Mammary epithelial cell (primary cell): ENCODE measurements at places on chromosomes 6 and 20. TPM values are rescaled to one million over a fixed set of nuclear protein-coding genes. Genes with fewer than 3 reads are reported as not detected.

The APCDD1L gene
- polyA plus RNA-seq, result 2.7 TPM

The SCGN gene
- not detected for polyA plus RNA-seq

DNA sequence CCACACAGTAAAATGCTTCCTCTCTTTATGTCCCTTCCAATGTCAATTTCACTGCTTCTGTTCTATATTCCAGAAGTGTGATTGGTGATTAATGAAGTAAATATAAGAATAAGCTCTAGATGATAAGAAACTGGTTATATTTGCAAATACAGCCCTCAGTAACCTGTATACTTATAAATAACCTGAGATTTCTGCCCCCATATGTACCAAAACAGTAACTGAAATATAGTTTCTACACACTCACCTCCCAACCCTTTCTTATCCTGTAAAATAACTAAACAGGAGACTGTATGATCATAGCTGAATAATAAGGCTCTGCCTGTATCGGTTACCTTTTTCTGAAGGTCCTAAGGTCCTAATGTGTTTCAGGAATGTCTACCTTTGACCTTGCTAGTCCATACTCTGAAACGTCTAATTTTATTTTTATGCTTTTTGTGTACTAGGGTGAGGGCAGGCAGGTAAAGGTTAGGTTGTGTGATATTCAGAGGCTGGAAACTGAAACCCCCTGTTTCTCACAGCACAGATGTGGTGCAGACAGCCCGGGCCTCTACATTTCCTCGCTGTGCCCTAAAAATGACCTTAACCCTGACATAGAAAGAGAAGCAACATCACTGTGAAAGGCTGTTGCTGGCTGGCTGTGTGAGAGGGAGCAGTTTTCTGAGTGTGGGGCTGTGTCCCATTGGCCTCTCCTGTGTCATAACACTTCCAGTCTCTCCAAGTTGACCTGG is 378.8 kb downstream of the CENPW start:
- no peak for DNase-seq

The HFE gene
- polyA plus RNA-seq, result 17.2 TPM

GRCh38 chr6:112457886-112458285 is 110.8 kb downstream of the RFPL4B start:
- no peak for DNase-seq

DNA sequence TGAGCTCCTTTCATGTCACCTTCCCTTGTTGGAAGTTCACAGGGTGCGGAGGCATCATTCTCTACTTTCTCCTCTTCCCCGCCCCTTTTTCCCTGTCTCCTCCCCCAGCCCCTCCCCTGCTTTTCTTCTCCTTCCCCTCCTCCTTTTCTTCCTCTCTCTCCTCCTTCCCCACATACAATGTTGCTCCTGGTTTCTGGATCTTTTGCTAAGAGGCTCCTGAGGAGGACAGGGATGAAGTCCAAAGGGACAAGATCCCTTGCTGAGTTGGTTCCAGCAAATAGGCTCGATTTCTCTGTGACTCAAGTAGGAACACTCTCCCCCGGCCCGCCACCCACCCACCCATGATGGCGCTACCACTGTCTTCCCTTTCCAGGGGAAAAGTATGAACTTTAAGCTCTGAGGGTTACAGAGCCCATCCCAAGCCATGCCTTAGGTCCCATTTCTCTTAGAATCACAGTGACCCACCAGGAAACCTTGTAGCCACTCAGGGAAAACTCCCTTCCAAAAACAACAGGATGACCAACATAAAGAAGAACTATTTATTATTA is 852 bp upstream of the TFEB start:
- DNase-seq, result no peak

The GGTLC1 gene
- not detected for polyA plus RNA-seq
